ENCODE measurements at places on chromosomes 6 and 20.

DNA sequence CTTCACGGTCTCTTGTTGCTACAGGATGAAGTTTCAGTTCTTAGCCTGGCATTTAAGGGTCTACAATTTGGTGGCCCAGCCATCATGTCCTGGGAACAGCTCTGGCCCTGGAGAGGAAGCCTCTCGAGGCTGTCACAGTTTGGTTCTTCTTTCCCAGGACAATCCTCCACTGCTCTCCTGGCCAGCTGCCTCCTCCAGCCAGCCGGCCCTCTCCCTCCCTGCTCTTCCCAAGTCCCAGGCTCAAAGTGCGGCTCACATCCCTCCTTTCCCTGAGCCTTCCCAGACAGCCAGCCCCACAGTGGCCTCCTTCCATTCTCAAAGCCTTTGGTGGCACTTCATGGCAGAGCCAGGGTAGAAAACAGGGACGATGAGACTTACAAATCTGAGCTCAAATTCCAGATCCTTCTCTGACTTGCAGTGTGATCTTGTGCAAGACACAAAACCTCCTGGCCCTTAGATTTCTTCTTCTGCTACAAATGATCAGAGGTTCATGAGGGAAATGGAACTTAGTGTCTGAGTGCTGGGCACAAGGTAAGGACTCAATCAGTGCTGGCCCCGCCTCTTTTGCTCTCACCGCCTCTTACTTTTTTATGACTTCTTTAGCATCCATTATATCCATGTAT, 223.8 kb upstream of the ECI2 start:
- no peak for DNase-seq

DNA sequence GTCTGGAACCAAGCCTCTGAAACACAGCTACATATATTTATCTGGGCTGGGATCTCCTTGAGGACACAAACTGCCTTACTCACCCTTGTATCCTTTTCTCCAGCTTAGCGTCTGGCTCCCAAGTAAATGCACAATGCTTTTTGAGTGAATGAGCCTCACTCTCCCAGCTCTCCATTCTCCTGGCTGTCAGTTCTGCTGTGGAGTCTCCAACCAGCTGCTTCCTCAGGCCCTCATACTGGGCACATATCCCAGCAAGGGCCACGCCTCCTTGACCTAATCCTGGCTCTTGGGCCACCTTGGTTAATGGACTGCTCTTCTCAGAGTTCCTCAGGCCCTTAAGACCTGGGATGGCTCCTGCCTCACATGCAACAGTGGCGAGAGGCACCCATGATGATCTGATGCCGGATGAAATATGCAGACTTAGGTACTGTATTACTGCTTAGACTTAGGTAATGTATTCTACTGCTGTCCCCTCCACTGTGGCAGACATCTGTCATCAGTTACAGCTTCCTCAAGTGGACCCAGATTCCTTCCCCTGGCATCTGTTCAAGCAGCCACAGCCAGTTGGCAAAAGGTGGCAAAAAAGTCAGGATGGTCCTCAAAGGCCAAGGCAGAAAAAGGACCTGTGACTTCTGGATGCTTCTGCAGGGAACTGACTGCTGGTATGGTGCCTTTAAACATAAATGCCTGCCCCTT, 16.5 kb downstream of the SNHG17 start:
- no peak for DNase-seq

- no peak for DNase-seq
These were observed 63.4 kb downstream of the MTHFD1L start for GRCh38 chr6:150928882-150929281.

- DNase-seq: no peak
These were observed 22.6 kb downstream of the EDN1 start for GRCh38 chr6:12312736-12313135.

- DNase-seq: no peak
These were observed 38.9 kb downstream of the DLL1 start for GRCh38 chr6:170251776-170252571.

Measured in activated naive CD4-positive, alpha-beta T cell (primary cell).